ENCODE measurements at places on chromosomes 3 and 15. TPM values are rescaled to one million over a fixed set of nuclear protein-coding genes. Genes with fewer than 3 reads are reported as not detected.

Gene MAGI1
- polyA plus RNA-seq: 14.2 TPM

Gene COL6A5
- not detected for polyA plus RNA-seq

Gene ACTC1
- 0.46 TPM for polyA plus RNA-seq

- no peak for DNase-seq
Measured at GRCh38 chr15:59591356-59591755, 20.2 kb upstream of the GCNT3 start.

- DNase-seq: no peak
Measured at GRCh38 chr3:141429371-141430035, 57.3 kb upstream of the RASA2 start.

Measured in AG04450 (cell line).